ENCODE measurements at places on chromosomes 4 and X.

GRCh38 chr4:44425614-44426208, 22.9 kb downstream of the KCTD8 start:
- peak; percentile 26 for DNase-seq

DNA sequence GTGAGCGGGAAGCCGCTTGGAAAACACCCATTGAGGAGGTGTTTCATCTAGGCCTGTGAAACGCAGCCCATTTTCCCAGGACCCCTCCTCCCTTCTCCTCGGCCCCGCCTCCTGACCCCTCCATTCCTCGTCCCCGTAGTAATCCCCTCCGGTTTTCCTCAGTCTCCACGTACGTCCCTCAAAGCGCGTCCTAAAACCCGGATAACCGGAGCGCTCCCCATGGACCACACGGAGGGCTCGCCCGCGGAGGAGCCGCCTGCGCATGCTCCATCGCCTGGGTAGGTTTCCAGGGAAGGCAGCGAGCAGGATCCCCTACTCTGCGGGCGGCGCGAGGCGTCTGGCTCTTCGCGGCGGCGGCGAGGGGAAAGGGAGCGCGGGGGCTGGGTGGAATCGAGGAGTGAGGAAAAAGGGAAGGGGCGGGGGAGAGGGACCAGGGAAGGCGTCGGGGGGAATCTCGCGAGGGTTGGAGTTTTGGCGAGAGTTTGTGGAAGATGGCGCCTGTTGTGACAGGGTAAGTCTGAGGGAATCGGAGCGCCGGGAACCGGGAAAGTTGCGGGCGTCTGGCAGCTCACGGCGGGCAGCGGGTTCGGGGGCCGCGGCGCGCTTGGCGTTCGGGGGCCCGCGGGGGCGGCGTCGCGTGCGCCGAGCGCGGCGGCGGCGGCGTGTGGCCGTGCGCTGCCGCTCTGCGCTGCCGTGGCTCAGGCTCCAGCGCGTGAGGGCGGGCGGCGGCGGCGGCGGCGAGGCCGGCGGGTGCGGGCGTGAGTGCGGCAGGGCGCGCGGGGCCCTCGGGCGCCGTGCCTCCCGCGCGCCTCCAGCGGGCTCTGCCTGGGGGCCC, at the start of gene RBPJ:
TSS of gene RBPJ (plus strand) at position 477 of the 835 bp plus-strand sequence. CDS start at position 492, 15 bp downstream.
- peak; percentile 99 for DNase-seq

DNA sequence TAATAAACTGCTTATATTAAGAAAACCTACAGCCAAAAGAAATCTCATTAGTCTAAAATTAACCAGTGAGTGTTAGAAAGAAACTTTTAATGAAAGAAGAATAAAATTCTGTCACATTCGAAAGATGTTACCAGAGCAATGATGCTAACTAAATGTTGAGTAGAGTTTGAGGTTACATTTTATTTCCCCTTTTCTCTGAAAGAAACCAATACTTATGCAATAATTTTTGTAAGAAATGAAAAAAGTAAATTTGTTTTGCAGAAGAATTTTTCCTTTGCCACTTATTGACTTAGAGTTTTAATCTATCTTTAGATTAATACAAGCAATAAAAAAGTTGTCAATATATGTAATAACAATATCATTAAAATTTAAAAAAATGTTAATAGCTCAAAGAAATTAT, 574.0 kb upstream of the GALNTL6 start:
- DNase-seq = no peak

- peak; percentile 73 for DNase-seq
Observed at GRCh38 chr4:168540086-168540485, 43.2 kb downstream of the PALLD start.

GRCh38 chr4:186693159-186693815, 30.4 kb downstream of the FAT1 start:
- DNase-seq = no peak

- DNase-seq = no peak
Observed at GRCh38 chr4:61841714-61842113, 641.6 kb downstream of the ADGRL3 start.

DNA sequence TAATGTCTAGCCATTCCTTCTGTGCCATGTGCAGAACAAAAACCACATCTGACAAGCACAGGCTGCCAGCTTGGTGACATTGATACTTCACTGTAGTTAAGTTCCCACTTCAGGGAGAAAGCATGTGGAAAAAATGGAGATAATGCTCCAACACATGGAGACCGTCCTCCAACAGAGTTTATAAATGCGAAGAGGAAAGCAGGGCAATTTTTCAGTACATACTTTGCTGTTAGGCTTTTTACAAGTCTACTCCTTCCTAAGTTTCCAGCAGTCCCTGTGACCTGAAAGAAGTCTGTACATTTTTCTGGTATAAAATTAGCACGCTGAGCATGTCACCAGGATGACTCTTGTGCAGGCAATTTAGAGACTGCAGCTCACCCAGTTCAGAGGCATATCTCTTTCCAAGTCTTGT, 766.9 kb upstream of the IGFBP7 start:
- peak; percentile 83 for DNase-seq

DNA sequence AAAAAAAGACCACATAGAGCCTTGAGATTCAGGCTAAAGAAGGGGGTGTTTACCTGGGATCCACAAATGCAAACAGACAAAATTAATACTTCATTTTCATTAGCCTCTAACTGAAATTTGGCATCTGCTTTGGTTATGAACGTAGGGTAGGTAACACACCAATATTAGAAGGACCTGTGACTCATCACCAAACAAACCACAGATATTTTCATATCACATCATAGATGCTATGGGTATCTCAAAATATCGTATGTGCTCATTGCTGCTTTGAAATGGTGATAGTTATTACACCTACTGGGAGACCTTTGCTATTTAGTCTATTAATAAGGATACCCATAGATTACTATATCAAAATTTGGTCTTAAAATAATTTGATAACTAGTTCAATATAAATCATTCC, 180.6 kb upstream of the MAP3K15 start:
- no peak for DNase-seq

DNA sequence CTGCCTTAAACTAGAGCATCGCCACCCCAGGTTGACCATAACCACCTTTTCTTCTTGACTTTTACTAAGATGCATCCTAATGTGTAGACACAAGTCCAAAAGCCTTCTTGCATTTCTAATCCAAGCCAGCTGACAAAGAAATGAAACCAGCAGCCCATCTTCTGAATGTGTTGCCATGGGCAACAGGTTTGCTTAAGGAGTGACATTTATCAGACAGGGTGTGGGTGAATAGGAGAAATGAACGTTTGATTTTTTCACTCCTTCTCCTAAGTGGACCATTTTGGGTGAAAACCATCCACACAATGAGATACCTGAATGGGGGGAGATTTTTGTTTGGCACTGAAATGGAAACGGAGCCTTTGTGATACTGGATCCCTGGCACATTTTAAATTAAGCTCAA, 72.7 kb upstream of the C4orf50 start:
- DNase-seq = no peak

GRCh38 chrX:23633834-23634580, 33.3 kb upstream of the PRDX4 start:
- no peak for DNase-seq

DNA sequence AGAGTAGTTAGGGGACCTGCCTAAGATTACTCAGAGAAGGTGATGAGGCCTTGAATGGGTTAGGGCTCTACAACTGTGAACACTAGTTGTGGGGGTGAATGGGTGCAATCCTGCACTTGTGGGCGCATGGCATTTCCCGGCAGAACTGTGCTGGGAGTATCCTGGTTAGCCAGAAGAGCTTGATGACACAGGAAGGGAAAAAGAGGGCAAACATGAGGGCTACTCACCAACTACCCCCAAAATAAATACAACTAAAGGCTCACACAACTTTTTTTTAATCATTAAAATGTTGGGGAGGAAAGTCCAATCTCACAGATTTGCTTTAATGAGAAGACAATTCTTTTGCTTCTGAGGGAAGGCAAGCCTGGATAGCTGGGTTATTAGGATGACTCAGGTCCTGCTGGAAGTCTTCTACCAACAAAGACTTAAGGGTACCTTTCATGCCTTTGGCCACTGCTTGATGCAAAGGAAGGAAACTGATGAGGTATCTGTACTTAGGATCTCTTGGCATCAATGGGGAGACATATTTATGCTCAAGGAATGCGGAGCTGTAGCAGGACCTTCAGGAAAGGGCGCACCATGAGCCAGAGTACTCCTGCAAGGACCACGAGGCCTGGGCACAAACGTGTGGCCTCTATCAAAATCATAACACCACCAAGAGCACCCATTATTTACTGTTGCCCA, 2.6 kb downstream of the PHKA2 start:
- DNase-seq = no peak

GRCh38 chrX:70033348-70034051, 16.2 kb downstream of the AWAT2 start:
- no peak for DNase-seq

DNA sequence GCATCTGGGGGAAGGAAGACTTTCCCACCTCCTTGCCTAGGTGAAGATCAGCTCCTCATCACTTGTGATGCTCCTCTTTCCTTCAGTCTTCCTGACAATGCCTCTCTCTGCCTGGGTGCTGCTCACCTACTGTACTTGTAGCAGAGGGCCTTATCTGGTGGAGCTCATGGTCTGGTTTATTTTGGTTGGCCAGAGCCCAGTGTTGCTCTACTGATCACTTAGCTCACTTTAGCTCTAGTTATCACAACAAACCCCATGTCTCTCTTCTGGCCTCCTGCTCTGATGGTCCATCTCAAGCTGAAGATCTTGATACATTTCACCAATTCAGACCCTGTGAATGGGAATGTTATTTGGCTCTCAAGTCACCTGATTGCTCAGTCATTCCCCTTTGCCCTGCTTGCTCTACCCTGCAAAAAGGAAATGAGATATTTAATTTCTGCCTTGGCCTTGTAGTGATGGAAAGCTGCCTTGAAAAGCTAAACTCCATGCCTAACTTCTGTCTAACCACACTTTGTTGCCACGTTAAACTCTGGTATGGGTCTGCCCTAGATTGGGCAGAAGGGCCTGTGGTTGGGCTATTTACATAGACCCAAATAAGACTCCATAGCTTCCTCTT, 30.3 kb upstream of the ADH1C start:
- no peak for DNase-seq

DNA sequence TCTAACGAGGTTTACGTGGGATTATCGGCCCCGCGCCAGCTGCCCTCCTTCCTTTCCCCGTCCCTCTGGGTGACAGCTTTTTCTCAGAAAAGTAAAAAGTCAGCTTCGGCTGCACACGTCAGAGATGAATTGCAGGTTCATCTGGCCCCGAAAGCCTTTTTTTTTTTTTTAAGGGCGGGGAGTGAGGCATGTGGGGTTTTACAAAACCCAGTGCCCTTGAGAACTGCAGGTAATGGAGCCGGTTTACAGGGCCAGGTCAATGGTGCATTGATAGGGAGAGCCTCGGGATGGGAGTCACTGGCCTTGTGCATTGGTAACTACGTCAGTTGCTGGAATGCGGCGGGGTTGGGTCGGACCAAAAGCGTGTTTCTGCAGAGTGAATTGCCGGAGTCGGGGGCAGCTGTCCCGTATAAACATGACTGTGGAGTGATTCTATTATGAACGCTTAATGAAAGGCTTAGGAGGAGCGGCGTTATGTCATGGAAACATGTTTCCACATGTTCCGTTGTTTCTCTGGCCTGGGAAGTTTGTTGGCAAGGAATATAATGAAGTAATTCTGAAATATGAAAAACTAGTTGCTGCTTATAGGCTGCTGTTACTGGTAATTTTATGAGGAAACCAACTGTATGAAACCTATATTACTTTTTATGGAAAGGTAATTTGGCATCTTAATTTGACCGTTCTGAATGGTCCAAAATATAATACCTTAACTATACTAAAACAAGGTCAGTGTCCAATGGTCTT, 1.1 kb downstream of the HSPA4L start:
- peak; percentile 96 for DNase-seq

GRCh38 chr4:3639613-3640586, 107.7 kb upstream of the LRPAP1 start:
- DNase-seq = no peak

DNA sequence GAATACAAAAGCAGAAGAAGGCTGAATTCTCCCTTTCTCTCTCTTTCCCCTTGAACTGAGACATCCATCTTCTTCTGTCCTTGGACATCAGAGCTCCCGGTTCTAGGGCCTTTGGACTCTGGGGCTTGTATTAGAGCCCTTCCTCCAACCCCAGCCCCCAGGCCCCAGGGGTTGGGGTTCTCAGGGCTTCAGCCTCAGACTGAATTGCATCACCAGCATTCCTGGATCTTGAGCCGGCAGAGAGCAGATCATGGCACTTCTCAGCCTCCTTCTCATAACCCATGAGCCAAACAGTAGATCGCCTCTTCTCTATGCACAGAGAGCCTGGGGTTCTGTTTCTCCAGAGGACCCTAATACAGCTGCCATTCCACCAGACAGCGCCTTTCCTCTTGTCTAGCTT, 25.3 kb upstream of the CLDN24 start:
- DNase-seq = no peak

DNA sequence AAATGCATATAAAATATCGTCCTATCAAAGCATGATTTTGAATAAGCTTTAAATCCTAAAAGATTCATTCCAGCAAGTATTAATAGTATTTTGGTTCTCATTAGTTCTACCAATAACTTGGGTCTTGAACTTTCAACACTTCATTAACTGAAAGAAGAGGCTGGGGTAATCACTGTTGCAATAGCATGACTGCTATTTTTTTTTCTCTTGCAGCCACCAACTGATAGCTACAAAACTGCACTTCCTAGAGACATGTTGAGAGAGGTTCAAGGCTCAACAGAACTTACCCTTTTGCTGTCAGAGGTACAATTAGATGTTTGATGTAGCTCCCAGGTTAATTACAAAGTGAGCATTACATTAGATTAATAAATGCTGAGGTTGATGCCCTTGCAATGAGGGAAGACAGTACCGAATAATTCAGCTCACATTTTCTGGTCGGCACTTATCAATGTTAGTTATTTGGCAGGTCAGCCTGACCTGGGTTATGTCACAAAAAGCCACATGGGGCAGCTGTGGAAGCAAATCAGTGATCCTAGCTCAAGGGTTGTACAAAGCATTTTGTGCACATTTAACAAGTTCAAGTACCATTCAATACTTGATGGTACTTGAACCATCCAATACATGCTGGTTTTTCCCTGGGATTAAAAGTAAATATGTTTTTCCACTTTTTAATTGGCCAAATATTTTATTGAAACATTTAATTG, 29.9 kb upstream of the TET2 start:
- DNase-seq = no peak

DNA sequence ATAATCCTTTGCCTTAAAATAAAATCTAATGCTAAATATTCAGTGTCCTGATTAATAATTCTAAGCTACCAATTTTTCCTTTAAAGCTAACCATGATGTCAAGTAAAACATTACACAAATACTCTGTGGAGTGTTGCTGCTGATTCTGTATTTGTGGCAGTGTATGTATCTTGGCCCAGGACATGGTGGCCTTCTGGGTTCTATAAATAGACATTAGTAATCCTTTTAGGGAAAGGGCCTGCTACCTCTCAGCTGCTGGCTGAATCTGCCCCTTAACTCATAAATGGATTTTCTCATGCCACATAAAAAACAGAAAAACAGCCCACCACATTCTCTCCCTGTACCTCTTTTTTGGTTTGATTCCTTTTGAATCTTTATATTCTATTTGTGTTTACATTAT, 1.2 kb upstream of the XK start:
- peak; percentile 31 for DNase-seq

Data from tongue (tissue), 3 donors.